ENCODE measurements at places on chromosomes 3 and 15.

- no peak for DNase-seq
These were observed 7.5 kb upstream of the HAPLN3 start for GRCh38 chr15:88902846-88903245.

- no peak for DNase-seq
These were observed at the start of the genes DUOX1 and DUOXA1 for GRCh38 chr15:45129651-45130129. Gene DUOX1 (plus strand): TSS chr15:45129994. CDS start chr15:45131967, 1,973 bp downstream. Gene DUOXA1 (minus strand): TSS chr15:45129879. CDS start chr15:45123014, 6,865 bp downstream.

DNA sequence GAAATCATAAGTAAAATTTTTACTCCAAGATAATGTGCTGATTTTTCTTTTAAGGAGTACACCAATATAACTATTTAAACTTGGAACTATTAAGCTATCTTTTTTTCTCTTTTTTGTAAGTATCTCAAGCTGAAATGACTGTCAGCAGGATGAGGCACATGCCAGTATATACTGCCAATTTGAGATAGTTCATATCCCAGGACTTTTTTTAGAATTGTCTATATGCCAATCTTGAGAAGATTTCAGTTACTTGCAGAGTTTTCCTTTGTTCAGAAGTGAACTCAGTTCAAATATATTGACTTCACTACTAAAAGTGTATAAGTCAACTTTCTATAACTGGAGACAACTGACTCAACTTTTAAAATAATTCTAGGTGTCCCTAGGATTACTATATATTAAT, 181.7 kb upstream of the ZNF717 start:
- no peak for DNase-seq

- DNase-seq: no peak
These were observed 13.4 kb downstream of the DZIP3 start for GRCh38 chr3:108602935-108603294.

DNA sequence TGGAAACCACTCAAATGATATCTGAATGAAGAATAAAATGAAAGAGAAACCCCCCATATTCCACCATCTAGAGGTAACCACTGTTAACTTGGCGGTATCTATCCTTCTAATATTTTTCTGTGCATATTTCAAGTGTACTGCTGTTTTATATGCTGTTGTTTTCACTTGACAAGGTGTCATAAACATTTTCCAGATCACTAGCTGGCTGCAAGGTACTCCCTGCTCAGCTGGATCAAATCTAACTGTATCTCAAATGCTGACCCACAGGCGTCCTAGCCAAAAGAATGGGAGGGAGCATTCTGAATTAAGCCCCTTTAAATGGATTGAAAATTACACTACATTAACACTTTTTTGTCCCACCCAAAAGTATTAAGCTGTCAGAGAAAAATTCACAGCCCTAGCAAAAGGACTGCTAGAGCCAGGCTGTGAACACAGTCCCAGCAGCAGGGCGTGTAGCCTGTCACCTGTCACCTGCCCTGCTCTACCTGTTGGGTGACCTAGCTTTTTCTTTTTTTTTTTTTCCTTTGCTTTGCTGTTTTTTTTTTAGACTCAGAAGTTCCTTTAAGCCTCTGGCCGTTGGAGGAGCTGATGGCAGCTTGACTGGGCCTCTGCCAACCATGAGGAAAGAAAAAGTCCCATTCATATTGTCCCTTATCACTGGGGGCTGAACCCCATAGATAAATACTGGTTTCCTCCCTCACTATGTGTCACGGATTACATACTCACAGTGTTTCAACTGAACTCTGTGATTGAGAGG, 93.7 kb upstream of the TSC22D2 start:
- DNase-seq: no peak

GRCh38 chr3:30577788-30578187, 28.6 kb upstream of the TGFBR2 start:
- no peak for DNase-seq

- DNase-seq: no peak
These were observed 427.0 kb downstream of the NTRK3 start for GRCh38 chr15:87829332-87830050.

DNA sequence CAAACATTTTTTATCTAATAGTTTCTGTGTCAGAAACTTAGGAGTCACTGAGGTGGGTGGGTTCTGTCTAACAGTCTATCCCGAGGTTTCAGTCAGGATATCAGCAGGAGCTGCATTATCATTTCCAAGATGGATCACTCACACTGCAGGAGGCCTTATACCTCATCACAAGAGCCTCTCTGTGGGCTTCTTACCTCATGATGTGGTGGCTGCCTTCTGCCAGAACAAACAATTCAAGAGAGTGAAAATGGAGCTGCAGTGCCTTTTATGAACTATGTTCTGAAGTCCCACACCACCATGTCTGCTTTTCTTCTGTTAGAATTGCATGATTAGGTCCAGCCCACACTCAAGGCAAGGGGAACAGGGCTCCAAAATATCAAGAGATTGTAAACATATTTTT, 27.9 kb downstream of the RFX7 start:
- DNase-seq: no peak

DNA sequence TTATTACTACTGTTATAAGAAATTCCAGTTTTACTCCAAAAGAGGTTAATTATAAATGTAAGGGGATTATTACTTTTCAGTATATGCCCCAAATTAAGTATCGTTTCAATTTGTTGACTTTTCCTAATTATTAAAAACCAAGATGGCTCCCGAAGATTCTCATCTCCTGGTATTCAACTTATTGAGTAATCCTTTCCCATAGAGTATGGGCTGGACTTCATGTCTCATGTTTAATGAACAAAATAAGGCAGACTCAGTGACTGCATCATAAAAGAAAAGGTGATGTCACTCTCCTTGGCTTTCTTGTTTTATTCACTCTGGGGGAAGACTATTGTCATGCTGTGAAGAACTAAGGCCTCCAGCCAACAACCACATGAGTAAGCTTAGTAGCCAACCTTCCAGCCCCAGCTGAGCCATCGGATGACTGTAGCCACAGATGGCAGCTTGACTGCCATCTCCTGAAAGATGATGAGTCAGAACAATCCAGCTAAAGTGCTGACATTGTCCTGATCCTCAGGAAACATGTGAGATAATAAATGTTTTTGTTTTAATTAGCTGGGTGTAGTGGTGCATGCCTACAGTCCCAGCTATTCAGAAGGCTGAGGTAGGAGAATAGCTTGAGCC, 17.3 kb downstream of the IGF2BP2 start:
- DNase-seq: no peak

DNA sequence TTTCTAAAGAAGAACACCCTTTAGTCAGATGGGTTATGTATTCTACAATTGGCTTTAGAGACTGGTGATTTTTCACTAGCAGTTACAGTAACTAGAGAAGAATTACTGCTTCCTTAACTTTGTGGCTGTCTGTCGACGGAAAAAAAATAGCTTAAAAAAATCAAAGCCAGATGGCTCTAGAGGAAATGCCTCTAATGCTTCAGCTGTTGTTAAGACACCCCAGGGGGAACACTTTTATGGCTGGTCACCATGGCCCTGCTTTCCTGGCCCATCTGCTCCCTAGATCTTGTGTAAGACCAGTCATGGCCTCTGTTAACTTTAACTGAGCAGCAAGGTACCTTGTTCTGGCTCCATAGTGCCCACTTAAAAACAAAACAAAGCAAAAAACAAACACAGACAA, 198.6 kb upstream of the PLSCR5 start:
- no peak for DNase-seq

DNA sequence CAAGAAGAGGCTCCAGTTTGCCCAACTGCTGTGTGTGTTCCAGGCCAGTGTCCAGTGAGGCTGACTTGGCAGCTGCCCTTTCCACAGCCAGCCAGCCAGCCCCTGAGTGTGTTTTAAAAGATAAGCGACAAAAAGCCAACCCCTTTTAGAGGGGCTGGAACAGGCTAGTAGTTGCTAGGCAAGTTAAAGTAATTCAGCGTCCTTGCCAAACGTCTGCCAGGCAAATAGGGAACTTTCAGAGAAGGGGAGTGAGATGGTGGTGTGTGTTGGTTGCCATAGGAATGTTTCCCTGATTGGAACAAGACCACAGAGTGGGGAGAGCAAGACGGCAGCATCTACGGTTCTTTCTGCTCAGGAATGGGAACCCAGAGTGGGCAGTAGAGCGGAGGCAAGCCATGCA, 86.3 kb downstream of the TMEM108 start:
- DNase-seq: no peak

GRCh38 chr3:159128628-159129027, 326.8 kb downstream of the MFSD1 start:
- no peak for DNase-seq

- DNase-seq: no peak
These were observed 35.6 kb upstream of the SEC13 start for GRCh38 chr3:10356461-10356981.

DNA sequence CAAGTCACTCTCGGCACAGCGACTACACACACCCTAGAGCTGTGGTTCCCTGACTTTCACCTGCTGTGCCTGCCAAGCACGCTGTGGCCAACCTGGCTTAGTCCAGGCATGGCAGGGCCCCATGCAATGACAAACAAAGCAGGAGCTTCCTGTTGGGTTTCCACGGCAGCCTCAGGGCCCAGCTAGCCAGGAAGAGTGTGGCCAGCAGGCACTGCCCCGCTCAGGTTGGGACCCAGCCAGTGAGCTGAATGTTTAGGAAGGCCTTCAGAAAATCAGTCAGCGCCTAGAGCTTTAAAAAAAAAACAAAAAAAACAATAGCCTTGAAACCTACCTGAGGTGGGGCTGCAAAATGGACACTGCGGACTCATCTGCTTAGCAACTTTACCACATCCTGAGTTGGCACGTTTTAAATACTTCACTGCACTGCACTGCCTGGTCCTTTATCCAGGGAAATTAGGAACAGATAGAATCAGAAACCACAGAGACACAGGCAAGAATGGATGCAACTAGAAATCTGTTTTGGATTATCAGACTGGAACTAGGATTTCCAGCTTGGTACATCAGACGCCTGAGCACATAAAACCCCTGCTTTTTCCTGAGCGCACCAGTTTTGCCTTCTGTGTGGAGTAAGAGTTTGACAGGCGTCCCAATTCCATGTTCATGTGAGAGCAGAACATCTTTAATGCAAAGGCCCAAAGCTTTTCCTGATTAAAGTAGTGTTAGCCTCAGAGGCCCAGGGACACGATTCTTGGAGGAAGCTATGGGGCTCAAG, 36.2 kb upstream of the LDHAL6B start:
- no peak for DNase-seq

GRCh38 chr15:96320703-96321638, 9.5 kb upstream of the NR2F2 start:
- no peak for DNase-seq

- DNase-seq: no peak
These were observed 7.8 kb downstream of the BLOC1S6 start for GRCh38 chr15:45594835-45595530.

DNA sequence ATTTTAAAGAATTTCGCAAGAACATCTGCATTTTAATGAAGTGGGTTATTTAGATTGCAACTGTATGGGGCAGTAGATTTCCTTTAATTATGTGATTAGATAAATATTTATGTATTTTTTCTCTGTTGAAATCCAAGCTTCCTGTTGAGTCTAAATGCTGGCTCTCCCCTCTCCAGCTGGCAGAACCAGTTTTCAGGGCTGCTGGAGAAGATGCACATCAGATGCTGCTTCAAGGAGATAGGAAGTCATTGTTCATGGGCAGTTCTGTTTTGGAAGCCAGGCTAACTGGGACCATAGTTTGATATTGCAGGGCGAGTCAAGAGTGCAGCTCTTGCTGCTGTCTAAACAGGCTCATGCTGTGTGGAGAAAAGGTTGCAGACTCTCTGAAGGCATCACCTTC, 97.4 kb downstream of the SLC9A9 start:
- no peak for DNase-seq
